ENCODE measurements at places on chromosomes 13 and 19.
A peak's percentile ranks its signal among the peaks of the same experiment; 100 is the strongest.

- no peak for DNase-seq
Measured at GRCh38 chr19:28497137-28497536, 715.8 kb downstream of the UQCRFS1 start.

DNA sequence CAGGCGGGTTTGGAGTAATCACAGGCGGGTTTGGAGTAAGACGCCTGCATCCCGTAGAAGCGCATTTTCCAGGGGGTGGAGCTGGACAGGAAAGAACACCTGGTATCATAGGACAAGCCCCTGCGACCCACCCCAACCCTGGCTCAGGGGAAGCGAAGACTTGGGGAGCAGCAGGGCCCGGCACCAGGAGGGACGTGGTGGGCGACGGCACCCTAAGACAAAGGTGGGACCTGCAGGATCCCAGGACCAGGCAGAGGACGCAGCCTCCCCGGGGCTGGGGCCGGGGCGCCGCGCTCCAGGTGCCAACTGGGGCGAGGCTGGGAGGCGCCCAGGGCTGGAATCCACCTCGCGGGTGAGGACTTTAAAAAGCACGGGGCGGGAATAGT lies 520 bp downstream of the ZNF600 start:
- no peak for DNase-seq

GRCh38 chr19:42441049-42441445 lies 1.7 kb downstream of the CXCL17 start:
- no peak for DNase-seq

DNA sequence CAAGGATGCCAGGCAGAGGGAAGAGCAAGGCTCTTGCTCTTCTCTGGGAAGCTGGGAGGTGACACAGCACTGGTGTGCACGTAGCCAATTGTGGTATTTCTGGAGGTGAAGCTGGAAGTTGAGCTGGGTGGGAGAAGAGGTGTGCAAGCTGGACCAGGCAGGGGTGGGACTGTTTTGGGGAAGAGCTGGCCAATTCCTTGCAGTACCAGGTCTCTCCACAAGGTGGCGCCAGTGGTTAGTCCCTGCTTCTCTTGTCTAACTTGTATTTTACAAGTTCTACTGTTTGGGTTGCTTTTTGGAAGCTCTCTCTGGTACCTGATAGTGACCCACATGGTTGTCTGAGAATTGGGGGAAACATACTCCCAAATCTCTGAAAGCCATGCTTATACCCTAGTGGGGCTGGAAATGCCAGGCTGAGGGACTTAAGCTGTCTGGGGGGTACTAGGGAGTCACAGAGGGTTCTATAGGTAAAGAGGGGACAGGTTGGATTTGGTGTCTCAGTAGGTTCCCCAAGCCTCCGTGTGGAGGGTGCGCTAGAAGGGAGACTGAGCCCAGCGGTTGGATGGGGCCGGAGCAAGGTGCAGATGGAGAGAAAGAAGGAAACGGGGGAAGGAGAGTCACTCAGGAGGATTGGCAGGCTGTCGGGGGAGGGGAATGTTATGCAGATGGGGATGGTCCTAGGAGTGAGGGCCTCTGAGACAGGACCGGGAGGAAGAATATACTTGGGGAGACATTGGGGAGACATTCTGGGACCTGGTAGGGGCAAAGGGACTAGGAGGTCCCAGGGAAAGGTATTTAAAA lies 3.0 kb downstream of the HPN start:
- DNase-seq = peak; percentile 28

GRCh38 chr13:95955255-95955654 lies 97.9 kb downstream of the UGGT2 start:
- no peak for DNase-seq

DNA sequence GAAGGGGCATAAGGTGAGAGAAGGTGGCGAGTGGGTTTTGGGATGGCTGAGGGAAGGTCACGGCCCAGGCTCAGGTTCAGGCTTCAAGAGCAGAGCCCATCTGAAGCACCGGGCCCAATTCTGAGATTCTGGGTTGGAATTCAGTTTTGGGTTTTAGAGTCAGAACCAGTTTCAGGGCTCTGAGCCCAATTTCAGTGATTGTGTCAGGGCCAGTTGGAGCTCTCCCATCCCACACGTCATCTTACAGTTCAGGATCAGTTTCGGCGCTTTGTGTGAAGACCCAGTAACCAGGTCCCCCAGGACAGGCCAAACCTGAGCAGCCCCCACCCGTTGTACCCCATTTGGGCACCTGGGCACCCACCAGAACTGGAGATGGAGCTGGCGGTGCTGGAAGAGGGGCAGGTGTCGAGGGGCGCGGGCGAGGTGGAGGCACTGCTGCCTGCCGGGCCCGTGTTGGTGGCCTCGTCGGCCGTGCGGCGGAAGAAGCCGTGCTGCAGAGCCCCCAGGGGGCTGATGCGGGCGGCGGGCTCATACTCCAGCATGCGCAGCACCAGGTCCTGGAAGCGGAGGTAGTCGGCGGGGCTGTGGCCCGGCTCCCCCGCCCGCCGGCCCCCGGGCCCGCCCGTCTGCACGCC lies 7.5 kb downstream of the DYRK1B start:
- DNase-seq = no peak

GRCh38 chr13:99429670-99430069 lies 71.6 kb upstream of the TM9SF2 start:
- DNase-seq = no peak

- no peak for DNase-seq
Measured at GRCh38 chr19:48290401-48290770, 20.5 kb downstream of the ZNF114 start.

GRCh38 chr13:60654415-60654814 lies 257.4 kb downstream of the TDRD3 start:
- no peak for DNase-seq

GRCh38 chr19:45346449-45346848 lies 5.9 kb downstream of the KLC3 start:
- no peak for DNase-seq

GRCh38 chr13:108368250-108368905 lies 98.9 kb downstream of the TNFSF13B start:
- DNase-seq = no peak

DNA sequence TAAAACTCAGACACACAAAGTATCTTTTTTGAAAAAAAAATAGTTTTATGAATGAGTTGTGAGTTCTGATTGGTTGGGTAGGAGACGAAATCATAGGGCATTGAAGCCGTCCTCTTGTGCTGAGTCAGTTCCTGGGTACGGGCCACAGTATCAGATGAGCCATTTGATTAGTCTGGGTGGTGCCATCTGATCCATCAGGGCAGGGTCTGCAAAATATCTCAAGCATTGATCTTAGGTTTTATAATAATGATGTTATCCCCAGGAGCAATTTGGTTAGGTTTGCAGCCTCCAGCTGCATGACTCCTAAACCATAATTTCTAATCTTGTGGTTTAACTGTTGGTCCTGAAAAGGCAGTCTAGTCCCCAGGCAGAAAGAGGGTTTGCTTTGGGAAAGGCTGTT lies 1310.6 kb downstream of the SLITRK1 start:
- no peak for DNase-seq

- no peak for DNase-seq
Measured at GRCh38 chr19:35587321-35587720, 1.3 kb downstream of the PMIS2 start.

DNA sequence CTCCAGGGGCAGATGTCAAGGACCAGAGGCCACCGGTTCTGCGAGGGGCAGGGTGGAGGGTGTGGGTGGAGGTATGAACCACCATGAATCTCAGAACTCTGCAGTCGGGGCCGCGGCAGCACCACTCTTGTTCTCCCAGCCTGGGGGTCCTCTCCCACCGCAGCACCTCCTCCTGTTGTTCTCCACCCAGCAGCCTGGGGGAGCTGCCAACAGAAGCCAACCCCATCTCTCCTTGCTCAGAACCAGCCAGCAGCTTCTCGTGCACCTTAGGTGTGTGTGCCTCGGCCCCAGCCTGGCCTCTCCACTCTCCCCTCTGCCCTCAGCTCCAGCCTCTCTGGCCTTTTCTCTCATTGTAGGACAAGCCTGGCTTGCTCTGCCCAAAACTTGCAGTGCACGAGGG lies 31.9 kb upstream of the CCNE1 start:
- DNase-seq = no peak

DNA sequence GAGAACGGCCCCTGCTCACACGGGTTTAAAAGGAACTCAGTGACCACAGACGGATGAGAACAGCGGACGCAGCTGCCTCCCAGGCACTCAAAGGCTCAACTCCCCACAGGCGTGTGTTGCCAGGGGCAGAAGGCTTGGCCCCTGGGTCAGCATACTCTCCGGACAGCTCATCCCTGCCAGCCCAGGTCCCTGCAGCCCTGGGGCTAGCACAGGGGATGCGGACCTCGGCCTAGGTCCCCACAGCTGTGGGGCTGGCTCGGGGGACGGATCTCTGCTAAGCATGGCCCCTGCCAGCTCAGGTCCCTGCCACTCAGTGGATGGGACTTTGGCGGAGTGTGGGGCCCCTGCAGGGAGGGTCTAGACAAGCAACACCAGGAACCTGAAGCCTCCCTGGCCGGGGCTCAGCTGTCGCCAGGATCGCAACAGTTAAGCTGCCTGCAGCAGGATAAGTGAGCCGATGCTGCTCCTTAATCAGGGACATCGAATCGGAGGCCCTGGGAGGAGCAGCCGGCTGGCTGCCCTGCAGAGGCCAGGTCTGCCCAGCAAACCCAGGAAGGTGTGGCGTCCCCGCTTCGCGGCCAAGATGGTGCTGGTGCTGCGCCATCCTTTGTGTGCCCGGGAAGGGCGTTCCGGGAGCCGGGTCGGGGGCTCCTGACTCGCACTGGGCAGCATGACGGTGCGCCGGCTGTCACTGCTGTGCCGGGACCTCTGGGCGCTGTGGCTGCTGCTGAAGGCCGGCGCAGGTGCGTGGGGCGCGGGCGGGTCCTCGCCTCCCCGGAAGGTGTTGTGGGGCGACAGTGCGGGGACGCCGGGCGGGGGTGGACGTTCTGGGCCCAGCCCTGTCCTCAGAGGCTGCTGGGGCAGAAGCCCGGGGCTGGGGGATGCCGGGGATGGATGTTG lies 32.5 kb downstream of the MCF2L start:
- DNase-seq = no peak

DNA sequence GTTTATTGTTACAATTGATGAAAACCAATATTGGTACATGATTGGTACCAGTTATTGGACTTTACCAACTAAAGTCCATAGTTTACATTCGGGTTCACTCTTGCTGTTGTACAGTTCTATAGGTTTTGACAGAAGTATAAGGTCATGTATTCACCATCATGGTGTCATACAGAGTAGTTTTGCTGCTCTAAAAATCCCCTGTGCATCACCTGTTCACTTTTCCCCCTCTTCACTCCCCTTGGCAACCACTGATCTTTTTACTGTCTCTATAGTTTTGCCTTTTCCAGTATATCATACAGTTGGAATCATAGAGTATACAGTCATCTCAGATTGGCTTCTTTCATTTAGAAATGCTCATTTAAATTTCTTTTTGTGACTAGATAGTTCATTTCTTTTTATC lies 51.2 kb upstream of the MED4 start:
- DNase-seq = no peak

DNA sequence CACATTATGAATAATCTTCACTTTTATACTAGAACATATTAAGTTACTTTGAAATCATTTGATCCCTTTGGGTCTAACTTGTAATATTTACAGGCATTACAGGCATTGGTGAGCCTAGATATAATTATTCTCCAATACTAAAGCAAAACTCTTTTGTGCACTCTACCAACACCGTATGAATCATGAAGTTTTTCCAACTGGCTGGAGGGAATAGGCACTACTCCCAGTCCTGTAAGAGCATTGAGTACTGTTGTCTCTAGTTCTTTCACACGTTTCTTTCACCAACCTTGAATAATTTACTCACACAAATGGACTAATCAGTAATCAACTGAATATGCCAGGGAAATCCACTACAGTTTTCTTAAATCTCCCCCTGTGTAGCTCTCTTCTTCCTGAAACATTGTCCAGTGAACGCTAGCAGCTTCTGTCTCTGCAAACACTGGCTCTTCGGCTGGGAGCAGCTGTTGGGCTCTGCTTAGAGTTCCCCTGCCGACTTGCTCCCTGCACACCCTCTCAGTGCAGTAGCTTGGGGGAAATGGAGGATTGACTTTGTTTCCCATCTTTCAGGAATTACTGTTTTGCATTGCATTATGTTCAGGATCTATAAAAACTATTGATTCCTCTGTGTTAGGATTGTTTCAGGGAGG lies 476.7 kb downstream of the RFC3 start:
- no peak for DNase-seq

GRCh38 chr19:53961523-53962356 lies 997 bp upstream of the CACNG8 start:
- DNase-seq = no peak

DNA sequence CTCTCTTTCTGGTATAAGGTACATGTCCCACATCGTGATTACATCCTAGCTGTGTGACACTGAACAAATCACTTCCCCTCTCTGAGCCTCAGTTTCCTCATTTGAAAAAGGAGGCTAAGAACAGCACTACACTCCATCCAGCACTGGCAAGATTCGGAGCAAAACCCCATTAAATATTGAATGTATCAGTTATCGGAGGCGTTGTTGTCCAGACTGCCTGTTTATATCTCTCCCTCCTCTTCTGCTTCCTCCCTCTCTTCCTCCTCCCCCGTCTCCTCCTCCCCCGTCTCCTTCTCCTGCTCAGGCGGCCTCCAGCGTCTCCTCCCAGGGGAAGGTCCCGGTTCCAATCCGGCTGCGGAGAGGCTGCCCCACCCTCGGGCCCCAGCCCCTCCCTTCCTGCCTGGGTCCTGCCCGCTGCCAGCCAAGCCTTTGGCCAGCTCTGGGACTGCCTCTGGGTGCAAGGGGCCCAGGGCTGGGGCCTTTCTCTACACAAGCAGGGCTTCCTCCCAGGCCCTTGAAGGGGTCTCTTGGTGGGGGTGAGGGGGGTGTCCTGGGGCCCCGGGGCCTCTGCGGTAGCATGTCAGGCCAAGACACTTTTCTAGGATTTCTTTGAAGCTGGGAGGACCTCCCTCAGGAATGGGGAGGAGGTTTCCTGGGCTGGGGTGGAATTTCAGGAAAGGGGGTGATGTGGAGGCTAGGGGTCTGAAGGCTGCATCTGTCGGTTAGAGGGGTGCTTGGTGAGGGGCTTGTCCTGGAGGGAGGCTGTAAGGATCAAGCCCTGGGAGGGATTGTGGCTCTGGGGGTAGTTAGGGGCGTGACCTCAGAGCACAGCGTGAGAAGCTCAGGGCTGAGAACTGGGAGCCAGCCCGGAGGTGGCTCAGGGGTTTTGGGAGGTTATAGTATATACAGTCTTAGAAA lies 1.9 kb downstream of the RRAS start:
- no peak for DNase-seq

DNA sequence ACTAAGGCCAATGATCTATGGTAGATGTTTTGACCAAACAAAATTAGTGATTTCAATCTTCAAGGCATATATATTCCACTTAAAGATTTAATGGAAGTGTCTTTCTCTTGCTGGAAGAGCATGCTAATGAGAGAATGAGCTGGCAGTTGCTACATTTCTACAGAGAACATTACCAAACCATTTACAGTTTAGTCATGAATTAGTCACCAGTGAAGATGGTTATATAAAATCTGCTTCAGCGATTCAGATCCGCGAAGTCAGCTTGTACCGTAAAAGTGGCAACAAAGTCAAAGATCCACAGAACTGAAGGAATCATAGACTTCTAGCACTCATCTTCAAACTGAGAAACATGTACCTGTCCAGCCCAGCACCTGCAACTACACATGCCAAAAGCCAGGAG lies 156.3 kb downstream of the SLITRK5 start:
- DNase-seq = no peak

GRCh38 chr13:57716295-57716694 lies 84.8 kb downstream of the PCDH17 start:
- DNase-seq = no peak

All from stimulated activated CD8-positive, alpha-beta memory T cell treated with anti-CD3 and anti-CD28 coated beads, Interleukin-4, amount 100 ng/mL, for 1 hour (primary cell).